ENCODE measurements at places on chromosomes 12 and 14. TPM values are rescaled to one million over a fixed set of nuclear protein-coding genes. Genes with fewer than 3 reads are reported as not detected.

The WNT1 gene
- not detected for polyA plus RNA-seq

DNA sequence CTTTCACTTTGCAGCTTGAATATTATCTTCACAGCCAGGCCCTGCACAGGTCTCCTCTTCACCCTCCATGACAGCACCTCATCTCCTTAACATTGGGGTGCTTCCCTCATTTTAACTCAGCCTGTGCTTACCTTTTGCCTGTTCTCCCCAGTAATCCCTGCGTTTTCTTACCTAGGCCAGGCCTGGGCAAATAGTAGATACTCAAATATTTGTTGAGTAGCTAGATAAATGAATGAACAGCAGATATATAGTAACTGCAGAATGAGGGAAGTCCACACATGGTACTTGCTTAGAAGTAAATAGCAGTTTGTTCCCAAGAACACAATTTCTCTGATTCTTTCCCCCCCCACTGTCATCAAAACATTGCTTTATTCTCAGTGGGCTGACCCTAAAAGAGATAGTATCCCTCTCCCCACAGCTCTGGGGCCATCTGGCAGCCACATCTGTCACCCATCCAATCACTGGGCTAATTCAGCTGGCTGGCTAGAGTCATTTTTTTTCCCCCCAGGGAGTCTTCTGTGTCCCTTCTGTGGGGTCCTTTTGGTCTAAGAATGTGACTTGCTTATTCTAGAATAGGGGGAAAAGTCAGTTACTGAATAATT, 43.2 kb downstream of the APPL2 start:
- no peak for DNase-seq

- no peak for DNase-seq
Observed at GRCh38 chr12:97745406-97746101, 282.9 kb downstream of the RMST start.

DNA sequence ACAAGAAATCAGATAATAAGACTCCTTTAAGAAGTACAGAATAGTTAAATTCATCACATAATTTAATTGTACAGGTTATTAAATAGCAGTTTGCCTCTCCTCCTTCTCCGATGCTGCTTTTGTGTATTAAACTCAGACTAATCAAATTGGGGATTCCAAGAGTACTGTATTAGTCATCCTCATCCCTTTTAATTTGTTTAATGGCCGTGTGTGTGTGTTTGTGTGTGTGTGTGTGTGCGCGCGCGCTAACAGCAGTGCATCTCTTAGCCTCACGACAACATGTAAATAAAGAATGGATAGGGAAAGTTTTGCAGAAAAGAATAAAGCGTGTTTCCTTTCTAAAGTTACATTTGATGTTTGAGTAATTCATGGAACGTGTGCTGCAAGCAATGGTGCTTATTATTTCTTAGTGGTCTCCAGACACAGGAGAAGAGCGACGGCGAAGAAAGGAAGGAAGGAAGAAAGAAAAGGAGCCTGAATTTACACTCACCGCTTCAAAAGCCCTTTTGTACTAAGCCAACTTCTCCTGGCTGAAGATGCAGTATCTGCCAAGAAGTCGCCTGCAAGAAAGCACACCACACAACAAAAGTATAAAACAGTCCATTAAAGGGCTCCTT, 220.3 kb downstream of the ASCL1 start:
- no peak for DNase-seq
